ENCODE measurements at places on chromosomes 2 and 18.

- no peak for DNase-seq
Observed at GRCh38 chr2:184541591-184541990, 56.7 kb upstream of the ZNF804A start.

DNA sequence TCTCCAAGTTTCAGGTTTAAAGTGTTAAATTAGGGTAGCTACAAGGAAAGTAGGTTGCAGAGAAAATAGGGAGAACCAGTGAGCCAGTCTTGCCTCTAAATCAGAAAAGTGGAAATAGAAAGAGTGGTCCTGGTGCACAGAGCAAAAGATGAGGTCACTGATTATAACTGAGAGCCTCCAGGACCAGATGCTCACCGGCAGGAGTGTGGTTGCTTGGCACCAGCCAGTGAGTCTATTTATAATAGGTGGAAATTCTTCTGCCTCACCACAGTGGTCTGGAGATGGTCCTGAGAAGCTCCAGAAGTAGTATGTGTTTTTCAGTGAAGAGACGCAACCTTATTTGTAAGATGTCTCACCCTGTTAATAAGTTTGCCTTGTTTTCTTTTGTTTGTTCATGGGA lies 373.9 kb upstream of the KCNJ3 start:
- no peak for DNase-seq

DNA sequence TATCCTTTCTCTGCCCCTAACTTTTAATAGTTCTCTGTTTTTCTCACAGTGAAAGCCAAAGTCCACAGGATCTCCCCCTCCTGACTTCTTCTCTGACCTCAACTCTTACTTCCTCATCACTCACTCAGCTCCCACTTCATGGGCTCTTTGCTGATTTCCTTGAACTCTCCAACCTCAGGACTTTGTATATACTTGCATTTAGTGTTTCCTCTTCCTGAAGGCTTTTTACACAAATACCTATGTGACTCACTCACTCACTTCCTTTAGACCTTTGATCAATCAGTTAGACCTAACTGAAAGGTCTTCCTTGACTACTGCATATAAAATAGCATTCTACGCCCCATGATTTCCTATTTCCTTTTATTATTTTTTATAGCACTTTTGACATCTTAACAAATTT lies 233.1 kb upstream of the MEX3C start:
- DNase-seq: peak; percentile 56

GRCh38 chr2:200397785-200398184 lies 91.3 kb downstream of the SPATS2L start:
- DNase-seq: no peak

- DNase-seq: no peak
Observed at GRCh38 chr2:17630089-17630488, 89.6 kb downstream of the VSNL1 start.

GRCh38 chr18:46416706-46417638 lies 240.0 kb downstream of the LOXHD1 start:
- no peak for DNase-seq

- DNase-seq: no peak
Observed at GRCh38 chr2:235303499-235304291, 190.1 kb upstream of the AGAP1 start.

DNA sequence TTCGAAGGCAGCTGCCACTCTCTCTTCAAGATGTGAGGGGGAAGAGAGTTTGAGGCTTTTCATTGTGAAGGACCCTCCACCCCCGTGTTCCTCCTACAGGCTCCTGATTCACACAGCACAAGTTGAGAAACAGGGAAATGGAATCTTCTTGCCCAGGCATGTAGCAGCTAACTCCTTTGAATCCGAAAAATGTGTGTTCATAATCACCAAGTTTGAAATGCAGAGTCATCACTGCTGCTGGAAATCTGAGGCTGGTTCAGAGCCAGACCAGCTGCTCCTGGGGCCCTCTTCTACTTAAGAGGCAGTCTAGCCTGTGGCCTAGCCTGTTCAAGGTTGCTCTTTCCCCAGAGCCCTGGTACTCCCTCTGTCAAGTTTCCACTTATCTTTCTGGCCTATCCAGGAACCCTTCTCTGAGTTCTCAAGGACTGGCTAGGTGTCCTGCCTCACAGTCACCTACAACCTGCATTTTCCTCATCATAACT lies 166.4 kb downstream of the TMEM247 start:
- no peak for DNase-seq

GRCh38 chr2:30106543-30106942 lies 40.3 kb upstream of the YPEL5 start:
- no peak for DNase-seq

DNA sequence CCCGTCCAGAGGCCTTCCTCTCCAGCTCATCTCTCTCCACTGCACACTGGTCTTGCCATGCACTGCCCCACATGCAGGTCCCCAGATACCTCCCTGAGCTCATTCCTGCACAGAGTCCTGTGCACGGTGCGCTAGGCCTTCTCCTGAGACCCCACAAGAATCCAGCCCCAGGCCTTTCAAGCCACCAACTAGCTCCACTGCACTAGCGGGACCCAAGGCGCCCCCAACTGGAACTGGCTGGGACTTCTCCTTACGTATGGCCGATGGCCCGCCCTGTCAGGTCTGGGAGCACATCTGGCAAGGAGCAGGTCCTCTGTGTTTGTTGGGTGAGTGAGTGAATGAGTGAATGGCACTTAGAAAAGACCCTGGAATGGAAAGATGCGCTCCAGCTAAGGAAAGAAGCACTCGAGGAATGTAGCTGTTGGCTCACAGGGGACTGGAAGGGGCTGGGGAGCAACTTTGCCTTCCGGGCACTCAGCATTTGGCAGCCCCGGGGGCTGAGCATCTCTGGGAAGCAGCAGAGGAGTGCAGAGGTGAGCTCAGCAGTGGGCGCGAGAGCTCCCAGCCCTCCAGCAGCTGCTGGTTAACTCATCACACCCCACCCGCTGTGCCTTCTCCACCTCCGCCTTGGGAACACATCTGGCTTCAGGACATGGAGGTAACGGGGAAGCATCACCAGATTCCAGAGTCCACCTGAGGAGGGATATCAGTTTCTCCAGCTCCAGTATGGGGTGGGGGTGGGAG lies 223.1 kb downstream of the GLI2 start:
- DNase-seq: no peak

DNA sequence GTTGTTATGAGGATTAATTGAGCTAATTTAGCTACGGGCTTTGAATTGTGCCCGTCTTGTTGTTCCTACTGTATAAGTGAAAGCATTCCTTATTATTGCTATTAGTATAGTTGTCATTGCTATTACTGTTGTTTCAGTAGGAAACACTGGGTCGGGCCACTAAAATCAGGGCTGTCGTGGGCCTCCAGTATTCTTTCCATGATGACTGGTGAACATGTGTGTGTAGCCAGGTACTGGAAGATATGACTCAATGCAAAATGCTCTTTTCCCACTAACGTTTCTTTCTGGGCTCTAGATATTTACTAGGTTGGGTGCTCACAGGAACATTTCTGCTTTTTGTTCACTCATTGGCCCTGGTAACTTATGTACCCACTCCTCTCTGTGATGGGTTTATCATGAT lies 4.9 kb downstream of the TTL start:
- DNase-seq: no peak

DNA sequence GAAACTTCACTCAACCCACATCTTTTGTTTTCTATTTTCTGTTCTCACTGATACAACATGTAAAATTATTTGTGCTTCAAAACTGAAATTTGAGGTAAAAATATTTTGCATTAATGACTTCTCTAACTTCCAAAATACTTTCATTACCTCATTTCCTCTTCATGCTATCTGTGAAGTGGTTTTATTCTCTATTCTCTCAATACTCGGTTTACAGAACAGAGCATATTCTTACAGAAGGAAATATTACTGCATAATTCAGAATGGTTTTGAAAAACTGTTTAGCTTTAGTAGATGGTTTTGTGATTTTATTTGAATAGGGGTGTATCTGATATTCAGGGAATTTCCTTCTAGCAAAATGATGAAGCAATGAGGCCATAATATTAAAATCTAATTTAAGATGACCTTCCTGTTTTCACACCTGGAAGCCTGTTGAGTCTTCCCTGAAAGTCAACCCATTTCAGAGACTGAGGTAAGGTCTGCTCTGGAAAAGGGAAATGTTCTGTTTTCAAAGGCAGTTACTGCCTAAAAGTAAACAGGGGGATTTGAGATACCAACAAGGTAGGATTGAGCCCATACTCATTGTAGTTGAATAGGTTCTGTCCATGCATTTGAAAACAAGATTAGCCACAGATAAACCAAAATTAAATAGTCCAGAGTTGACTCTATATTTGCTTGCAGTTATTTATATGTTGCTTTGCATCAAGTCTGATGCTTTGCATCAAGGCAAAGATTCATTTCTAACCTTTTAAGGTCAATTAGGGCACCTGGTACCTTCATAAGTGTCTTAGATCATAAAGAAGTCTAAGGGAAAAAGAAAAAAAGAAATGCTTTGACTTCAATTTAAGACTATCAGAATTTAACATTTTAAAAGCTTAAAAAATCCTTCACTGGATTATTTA lies 50.8 kb upstream of the PEX13 start:
- DNase-seq: no peak

GRCh38 chr2:234583331-234583730 lies 86.5 kb upstream of the ARL4C start:
- DNase-seq: no peak

DNA sequence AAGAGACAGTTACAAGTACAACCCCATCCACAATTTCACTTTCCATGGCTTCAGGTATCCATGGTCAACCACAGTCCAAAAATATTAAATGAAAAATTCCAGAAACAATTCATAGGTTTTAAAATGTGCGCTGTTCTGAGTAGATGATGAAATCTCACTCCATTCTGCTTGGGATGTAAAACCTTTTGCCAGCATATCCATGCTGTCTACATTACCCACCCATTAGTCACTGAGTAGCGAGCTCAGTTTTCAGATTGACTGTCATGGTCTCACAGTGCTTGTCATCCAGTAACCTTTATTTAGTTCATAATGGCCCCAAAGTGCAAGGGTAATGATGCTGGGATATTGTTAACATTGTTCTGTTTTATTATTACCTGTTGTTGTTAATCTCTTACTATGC lies 40.5 kb downstream of the SMAD4 start:
- no peak for DNase-seq

- no peak for DNase-seq
Observed at GRCh38 chr18:39604836-39605235, 2039.2 kb upstream of the CELF4 start.

DNA sequence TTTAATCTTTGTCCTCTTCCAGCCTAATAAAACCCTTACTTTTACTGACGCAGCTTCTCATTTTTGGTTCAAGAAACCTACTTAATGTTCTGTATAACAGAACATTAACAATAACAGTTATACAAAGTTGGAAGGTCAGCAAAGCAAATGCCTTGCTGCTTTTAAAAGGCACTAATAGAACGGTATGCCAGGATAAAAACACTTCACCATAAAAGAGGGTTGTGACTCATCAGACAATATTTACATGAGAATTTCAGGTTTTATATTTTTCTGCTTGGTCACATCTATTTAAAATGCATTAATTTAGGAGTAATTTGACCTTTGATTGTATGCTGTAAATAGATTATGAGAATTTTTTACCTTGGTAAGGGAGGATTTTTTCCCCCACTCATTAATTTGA lies 3.0 kb downstream of the KLHL41 start:
- DNase-seq: no peak

DNA sequence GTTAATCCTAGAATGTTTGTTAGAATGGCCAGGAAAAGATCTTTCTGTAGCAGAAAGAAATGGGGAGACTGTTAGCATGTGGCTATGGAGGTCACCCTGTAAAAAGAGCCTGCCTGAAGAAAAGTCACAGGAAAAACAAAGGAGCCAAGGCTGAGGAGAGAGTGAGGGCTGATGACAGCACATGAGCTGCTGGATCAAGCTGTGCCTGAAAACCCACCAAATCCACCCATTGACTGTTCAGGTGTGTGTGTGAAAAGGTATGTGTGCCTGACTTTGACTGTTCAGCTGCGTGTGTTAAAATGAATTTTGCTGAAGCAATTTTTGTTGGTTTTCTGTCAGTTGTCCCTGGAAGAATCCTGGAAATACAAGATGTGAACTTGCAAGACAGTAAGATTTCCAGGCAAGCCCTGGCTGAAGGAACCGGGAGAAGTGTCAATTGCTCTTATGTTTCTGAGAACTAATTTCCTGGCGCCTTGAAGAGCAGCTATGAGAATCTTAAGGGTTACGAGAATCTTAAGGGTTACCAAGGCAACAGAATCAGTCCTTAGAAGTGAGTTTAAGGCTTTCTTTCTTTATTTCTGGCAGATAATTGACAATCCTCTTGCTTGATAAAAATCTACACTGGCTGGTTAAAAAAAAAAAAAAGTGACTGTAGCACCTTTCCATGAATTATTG lies 73.0 kb upstream of the LGALSL start:
- DNase-seq: no peak

- DNase-seq: no peak
Observed at GRCh38 chr18:60870261-60871153, 462.7 kb upstream of the CDH20 start.

DNA sequence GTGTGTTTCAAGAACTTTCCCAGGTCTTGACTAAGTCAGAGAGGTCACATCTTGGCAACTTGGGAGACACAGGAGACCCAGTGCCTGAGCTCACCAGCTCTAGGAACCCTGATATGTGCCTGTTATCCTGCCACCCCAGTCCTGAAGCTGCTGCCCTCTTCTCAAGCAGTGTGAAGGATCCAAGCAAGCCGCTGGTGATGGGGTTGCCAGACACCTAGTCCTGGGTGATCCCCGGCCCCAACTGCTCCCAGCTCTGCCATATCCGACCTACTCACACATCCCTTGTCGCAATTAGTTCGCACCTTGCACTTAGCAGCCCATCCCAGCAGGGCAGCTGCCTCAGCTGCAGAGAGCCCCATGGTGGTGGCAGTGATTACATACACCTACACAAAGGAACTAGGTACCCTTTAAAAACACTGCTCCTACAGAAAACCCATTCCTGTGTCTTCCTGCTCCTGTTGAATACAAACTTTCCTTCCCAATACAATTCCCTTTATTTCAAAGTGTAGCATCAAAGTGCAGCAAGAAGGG lies 247.2 kb upstream of the RAB12 start:
- DNase-seq: no peak

GRCh38 chr2:25743132-25743830 lies 69.9 kb upstream of the DTNB start:
- DNase-seq: no peak

DNA sequence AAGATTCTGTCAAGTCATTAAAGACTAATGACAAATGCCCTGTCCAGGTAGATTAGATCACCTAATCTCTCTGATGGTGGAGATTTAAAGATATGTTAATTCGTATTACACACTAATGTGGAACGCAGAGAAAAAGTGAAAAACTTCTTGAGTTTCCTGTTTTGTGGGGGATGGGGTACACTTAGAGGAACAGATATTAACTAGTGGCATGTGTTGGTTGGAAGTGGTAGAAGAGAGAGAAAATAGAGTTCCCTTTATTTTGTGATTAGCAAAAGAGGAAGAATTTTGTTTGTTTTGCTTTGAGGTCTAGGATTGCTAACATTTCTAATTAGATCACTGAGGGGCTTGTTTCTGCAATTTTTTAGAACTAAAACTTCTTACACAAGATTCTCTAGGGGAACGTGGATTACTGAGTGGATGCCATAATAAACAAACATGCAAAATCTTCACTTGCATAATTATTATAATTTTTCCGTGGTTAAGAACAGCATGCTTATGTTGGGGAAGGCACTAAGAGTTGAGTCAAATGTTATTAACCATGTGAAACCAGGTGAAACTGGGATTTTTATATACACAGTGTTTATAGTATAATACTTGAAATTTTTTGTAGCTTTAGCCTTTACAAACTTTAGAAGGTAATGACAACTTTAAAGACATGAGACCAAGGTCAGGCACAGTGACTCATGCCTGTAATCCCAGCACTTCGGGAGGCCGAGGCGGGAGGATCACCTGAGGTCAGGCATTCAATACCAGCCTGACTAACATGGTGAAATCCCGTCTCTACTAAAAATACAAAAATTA lies 97.4 kb upstream of the STK17B start:
- DNase-seq: no peak

- DNase-seq: no peak
Observed at GRCh38 chr2:168312036-168312822, 64.8 kb upstream of the STK39 start.
